ENCODE measurements at places on chromosomes 7 and 10.

DNA sequence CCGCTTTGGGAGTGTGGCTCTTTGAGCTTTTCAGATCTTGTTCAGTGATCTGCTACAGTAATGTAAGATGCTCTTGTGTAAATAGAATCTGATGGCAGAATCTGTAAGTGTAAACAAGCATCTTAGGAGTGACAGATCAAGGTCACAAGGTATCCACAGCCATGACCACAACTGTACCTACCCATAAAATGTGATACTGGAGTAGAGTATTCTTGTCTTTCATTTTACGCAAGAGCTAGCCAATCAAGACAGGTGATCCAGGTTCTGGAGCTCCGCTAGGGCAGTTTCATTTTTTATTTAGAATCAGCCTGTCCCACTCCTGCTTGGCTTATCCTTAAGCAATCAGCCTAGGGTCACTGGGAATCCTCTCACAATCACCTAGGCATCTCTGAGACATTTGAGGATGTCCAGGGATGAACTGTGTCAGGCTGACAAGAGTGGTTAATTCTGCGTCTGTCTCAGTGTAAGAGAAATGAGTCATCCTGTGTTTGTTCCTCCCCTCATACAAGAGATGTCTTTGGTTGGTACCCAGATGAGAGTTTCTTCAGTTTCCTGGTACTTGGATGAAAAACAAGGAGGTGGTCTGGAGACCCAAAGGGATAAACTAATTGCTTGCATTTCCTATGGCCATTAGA is 13.6 kb downstream of the ZNF138 start:
- no peak for DNase-seq

DNA sequence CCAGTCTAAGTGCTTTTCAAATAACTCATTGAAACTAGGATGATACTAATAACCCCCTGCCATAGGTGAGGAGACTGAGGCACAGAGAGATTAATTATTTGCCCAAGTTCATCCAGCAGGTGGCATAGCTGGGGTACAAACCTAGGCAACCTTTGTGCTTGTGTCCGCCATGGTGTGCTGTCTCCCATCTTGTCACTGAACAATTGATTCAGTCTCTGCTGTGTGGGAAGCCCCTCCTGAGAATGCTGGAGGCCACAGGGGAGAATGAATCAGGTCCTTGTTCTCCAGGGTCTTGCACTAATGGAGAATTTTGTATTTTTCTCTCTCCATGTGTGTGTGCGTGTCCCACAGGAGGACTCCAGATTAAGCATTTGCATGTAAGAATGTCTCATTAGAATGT is 15.8 kb upstream of the TMEM236 start:
- DNase-seq = no peak

DNA sequence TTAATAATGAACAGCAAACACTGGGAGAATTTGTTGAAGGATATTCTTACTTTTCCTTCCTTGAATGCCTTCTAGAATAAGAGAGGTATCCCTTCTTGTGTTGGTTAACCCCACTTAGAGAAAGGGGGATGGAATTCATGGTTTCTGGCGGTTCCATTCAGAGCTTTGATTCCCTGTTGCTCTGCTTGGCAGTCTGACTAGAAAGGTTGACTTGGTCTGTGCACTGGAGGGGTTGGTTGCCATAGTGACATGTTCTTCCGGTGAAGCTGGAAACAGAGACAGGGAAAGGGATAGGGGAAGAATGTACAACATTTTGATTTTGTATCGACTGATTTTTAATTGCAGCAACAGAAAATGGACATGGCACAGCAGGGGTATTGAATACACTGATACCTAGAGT is 2.5 kb downstream of the TMEM178B start:
- DNase-seq = no peak

DNA sequence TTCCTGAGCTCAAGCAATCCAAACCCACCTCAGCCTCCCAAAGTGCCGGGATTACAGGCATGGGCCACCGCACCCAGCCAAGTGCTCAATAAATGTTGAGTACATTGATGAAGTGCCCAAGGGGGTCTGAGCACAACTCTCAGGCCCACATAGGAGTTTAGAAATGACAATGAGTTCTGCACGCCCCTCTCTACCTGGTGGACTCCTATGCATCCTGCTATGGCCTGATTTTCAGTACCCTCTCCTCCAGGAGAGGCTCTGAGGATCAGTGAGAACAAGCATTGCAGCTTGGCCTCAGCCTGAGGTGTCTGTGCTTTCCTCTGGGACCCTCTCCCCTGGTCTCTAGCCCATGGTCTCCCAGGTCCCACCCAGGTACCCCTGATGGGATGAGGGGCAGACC is 20.9 kb upstream of the GRIFIN start:
- no peak for DNase-seq

GRCh38 chr10:63718006-63718405 is 196.8 kb downstream of the REEP3 start:
- no peak for DNase-seq
